ENCODE measurements at places on chromosomes 16 and 17.

- DNase-seq = no peak
These were observed 19.9 kb downstream of the GINS2 start for GRCh38 chr16:85668676-85669424.

DNA sequence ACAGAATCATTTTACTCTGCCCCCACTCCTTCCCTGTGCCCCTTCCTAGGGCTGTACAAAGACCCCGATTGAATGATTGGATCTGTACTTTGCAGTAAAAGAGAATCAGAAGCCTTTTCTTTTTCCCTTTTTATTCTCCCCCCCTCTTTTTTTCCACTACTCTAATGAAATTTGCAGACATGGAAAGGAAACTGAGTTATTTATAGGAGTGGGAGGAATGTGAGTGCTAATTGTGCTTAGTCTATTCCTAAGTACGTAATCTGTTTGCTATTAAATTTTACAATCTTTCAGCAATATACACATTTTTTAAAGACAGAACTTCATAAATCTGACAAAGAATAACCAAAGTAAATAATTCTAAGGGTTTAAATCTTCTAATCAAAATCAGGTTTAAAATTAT, 314.3 kb downstream of the MAP2K6 start:
- no peak for DNase-seq

GRCh38 chr17:64496348-64496785, 487 bp downstream of the POLG2 start:
- DNase-seq = no peak

GRCh38 chr16:67773569-67774456, 32.5 kb downstream of the RANBP10 start:
- no peak for DNase-seq

- DNase-seq = no peak
These were observed 105.2 kb downstream of the CLEC16A start for GRCh38 chr16:11049396-11050059.

DNA sequence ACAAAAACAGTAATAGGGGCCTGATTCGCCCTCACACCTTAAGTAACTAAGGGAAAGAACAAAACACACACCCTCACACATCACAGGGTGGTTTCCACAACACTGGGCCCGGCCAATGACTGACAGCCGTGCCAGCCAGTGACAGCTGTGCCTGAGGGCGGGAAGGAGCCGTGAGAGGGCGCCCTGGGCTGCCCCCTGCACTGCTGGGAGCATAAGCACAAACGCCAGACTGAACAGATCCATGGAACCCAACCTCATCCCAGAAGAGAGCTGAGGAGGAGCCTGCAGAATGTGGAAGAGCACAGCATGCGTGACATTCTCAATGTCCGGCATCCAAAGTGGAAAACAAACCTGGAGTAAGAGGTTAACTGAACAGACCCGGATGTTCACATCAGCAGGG, 16.0 kb downstream of the CSNK1D start:
- DNase-seq = peak; percentile 36

DNA sequence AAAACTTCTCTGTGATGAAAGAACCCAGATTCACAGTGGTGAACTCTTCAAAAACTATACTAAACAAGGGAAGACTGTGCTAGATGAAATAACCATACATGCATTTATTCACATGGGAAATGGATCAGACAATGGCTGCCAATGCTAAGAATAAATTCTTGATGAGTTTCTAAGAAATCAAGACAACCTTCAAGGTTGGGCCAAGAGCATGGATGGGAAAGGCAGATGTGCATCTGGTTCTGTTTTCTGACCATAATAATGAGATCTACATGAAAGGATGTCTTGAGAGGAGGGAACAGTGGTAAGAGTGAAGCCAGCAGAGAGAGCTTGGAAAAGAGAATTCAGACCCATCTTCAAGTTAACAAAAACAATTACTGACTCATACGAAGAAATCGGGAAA, 31.4 kb downstream of the ANKRD11 start:
- DNase-seq = no peak

GRCh38 chr16:68417711-68418301, 30.5 kb downstream of the SMPD3 start:
- DNase-seq = no peak

DNA sequence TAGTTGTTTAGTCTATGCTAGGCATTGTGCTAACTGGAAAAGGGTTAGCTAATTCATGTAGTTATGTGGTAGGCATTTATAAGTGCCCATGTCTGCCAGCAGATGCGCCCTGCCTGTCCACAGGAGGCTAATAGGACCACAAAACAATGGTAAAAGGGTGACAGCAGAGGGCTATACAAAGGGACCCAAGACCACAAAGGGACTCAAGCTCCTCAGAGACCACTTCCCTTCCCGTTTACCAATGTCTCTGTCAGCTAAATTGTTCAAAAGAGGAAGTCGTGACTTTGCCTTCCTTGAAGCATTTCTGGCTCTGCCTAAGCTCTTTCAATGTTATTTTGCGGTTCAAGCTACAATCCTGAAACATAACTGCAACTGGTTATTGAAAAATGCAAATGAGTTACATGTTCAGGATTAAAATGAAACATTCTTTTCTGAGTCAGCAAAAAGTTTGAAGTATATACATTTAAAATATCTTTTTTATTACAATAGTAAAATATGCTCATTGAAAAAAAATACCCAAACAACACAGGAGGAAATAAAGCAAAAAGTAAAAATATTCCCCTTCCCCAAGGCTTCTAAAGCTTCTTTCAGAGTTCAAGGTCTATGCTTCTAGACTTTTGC, 149.2 kb downstream of the MAF start:
- peak; percentile 82 for DNase-seq

GRCh38 chr17:33113991-33114370, 122.3 kb downstream of the SPACA3 start:
- DNase-seq = no peak

DNA sequence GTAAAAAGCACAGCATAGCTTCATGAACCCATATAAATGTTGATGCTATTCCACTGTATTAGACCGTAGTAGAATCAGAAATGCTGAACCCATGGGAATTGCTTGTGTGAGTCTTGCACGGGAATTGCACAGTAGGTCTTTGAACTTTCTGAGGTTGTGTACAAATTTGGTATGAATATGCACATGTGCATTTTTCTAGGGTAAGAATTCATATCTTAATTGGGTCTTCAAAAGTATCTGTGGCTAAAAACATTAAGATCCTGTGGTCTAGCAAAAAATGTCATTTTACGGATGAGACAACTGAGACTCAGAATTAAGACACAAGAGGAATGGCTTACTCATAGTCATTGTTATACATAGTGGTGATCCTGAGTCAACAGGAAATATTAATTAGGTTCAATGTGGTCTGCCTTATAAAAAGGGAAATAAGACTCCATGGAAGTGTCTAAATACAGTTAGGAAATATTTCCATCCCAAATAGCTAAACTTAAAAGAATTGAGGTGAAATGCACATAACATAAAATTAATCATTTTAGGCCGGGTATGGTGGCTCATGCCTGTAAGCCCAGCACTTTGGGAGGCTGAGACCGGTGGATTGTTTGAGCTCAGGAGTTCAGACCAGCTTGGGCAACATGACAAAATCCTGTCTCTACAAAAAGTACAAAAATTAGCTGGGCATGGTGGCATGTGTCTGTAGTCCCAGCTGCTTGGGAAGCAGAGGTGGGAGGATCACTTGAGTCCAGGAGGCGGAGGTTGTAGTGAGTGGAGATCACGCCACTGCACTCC, 22.8 kb downstream of the TAOK1 start:
- peak; percentile 86 for DNase-seq

- DNase-seq = no peak
These were observed 68.6 kb downstream of the TNRC6C start for GRCh38 chr17:78027121-78027520.

DNA sequence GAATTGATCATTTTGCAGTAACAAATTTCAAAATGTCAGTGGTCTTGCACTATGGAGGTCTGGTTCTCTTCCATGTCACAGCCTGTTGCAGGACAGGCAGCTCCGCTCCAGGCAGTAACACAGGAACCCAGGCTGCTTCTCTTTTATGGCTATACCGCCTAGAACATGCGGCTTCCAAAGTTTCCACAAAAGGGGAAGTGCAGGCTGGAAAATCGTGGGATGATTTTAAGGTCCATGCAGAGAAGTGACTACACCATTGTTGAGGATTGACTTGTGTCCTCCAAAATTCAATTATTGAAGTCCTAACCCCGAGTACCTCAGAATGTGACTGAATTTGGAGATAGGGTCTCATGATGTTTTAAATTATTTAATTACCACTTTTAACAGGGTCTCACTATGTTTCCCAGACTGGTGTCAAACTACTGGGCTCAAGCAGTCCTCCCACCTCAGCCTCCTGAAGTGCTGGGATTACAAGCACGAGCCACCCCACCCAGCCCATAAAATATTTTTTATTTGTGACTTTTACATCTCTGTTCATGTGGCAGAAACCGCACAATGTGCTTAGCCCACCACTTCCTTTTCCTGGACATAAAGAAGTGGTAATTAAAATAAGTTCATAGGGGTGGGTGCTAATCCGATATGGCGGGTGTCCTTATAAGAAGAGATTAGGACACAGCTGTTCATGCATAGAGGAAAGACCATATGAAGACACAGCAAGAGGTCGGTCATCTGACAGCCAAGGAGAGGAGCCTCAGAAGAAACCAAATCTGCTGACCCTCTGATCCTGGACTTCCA, 279.2 kb upstream of the RPL38 start:
- DNase-seq = no peak

- no peak for DNase-seq
These were observed 16.1 kb upstream of the CRK start for GRCh38 chr17:1471911-1472821.

DNA sequence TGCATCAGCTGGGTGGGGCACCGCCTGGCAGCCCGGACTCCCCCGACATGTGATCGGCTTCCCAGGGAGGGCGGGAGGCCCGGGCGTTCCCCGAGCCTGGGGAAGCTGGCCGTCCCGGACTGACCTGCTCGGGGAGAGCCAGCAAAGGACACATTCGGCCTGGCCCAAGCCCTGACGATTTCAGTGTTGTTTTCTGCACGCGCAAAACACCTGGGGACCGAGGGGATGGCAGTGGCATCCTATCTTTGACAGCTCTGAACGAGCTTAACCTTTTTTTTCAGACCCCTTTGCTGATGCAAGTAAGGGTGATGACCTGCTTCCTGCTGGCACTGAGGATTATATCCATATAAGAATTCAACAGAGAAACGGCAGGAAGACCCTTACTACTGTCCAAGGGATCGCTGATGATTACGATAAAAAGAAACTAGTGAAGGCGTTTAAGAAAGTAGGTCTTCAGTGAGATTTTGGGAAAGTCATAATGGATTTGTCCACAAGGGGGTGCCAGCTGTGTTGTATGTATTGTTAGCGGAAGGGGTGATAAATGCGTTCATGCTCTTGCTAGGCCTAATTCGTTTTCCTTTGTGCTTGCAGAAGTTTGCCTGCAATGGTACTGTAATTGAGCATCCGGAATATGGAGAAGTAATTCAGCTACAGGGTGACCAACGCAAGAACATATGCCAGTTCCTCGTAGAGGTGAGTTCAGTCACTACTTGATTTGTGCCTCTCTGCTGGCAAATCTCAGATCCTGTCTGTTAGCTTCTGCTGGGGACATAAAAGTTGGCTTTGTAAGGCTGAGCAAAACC, 1.0 kb downstream of the EIF1 start:
- DNase-seq = peak; percentile 78

DNA sequence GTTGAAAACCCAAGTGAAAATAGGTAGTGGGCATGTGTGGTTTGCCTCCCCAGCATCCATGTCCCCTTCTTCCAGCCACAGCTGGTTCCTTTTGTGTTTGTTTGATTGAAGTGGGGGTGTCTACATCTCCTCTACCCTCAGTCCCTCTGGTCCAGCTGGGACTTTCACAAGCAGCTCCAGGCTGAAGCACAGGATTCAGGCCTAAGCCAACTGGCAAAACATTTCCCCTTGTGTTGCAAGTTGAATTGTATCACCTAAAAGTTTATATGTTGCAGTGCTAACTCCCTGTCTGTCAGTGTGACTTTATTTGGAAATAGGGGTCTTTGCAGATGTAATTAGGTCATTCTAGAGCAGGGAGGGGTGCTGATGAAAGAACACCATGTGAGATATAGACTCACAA, 205.9 kb upstream of the ASIC2 start:
- no peak for DNase-seq

DNA sequence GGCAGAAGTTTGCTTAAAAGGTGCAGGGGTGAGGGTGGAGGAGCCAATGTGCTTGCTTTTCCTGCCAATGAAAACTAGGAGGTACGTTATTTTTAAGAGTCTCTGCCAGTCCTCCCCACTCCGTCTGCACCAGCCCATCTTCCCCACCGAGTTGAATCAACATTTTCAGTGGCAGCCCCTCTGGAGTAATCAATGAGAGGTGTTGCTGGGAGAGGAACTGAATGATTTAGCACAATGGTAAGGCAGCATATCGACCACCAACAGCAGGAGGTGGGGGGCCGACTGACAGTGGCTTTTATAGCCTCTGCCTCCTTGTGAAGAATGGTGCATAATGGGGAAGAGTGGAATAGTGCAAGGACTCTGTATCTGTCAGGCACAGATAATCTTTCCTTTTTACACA, 1465.0 kb upstream of the GOT2 start:
- DNase-seq = no peak

GRCh38 chr17:57044976-57045867, 39.8 kb upstream of the AKAP1 start:
- DNase-seq = peak; percentile 58

- peak; percentile 95 for DNase-seq
These were observed at the start of gene EVI2B for GRCh38 chr17:31313982-31314781. TSS of gene EVI2B (minus strand) at chr17:31314054. CDS start at chr17:31305609, 8,445 bp downstream.

GRCh38 chr17:19306160-19307111, 56.1 kb downstream of the B9D1 start:
- DNase-seq = peak; percentile 93

DNA sequence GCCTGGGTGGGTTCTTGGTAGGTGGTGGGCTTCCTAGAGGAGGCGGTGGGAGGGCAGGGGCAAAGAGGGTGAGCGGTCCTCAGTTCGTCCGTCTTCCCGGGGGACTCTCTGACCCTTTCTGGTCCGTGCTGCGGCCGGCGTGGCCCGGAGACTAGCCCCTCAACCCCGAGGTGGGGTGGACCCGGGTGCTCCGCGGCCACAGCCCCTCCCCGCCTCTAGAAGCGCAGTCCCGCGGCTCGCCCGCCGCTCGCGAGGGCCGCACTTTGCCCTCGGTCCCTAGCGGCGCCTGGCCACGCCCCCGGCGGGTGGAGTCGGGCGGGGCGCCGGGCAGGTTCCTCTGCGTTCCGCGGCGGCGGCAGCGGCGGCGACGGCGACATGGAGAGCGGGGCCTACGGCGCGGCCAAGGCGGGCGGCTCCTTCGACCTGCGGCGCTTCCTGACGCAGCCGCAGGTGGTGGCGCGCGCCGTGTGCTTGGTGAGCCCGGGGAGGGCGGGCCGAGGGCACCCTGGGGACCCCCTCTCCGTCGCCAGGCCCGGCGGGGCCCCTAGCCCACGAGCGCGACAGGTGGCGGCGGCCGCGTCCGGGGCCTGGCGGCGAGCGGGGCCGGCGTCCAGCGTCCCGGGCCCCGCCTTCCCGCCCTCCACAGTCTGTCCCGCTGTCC, at the start of gene SYNGR2:
Gene SYNGR2 (plus strand): TSS at position 340 of the 661 bp plus-strand sequence. CDS start 36 bp downstream, at position 376.
- peak; percentile 88 for DNase-seq

GRCh38 chr17:28086519-28086918, 44.0 kb downstream of the NLK start:
- DNase-seq = no peak

Measured in inflammatory macrophage treated with lipopolysaccharide for 4 hours (primary cell).